Endothelial cell of umbilical vein (primary cell): ENCODE measurements at places on chromosomes 3 and 15. TPM values are rescaled to one million over a fixed set of nuclear protein-coding genes. Genes with fewer than 3 reads are reported as not detected.

GRCh38 chr3:115248274-115248673 is 101.2 kb upstream of the ZBTB20 start:
- no peak overlapping the region for H3K4me3 ChIP-seq
- H3K4me1 ChIP-seq: peaks cover 46% of the 10 kb centered on the region
- DNase-seq: peak; percentile 51
- H3K27ac ChIP-seq: peak overlapping the region; percentile 39
- no peaks in the 10 kb centered on the region for H3K36me3 ChIP-seq

DNA sequence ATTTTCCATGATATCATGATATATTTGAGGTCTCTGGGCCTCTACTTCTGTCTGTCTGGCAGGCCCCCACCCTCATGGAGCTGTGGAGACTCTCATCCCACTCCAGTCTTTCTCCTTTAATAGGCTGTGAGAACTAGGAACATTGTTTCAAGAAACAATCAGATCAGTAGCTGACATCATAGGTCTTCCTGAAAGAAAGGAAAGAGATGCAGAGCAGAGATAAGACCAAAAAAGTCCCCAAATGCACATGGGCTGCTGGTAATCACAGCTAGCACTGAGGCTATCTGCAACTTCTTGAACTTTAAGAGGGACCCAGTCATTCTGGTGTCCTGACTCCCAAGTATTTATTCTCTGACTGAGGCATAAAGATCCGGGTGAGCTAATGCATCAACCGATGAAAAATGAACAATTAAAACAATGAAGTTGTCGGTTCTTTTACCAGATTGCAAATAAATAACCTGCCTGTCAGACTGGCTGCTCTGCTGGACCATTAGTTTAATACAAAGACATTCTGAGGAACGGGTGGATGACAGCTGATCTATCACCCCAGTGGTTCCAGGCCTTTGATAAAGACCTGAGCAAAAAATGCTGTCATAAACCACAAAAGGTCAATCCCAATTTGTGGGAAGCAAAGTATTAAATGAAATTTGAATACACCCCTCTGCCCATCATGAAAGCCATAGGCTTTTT is 780.8 kb upstream of the GOLIM4 start:
- no peaks in the 10 kb centered on the region for H3K27me3 ChIP-seq
- no peaks in the 10 kb centered on the region for H3K36me3 ChIP-seq
- peaks cover 30% of the 10 kb centered on the region for H3K4me1 ChIP-seq

- no peak overlapping the region for H3K27ac ChIP-seq
- no peak for DNase-seq
- peaks cover 6% of the 10 kb centered on the region for H3K36me3 ChIP-seq
- peaks cover 32% of the 10 kb centered on the region for H3K4me1 ChIP-seq
- no peaks in the 10 kb centered on the region for H3K27me3 ChIP-seq
- H3K4me3 ChIP-seq: no peak overlapping the region
Measured at GRCh38 chr15:85692873-85693272, 101.9 kb downstream of the KLHL25 start.

- peak overlapping the region; percentile 49 for H3K27ac ChIP-seq
- DNase-seq: peak; percentile 76
- H3K4me1 ChIP-seq: peaks cover 18% of the 10 kb centered on the region
- no peaks in the 10 kb centered on the region for H3K36me3 ChIP-seq
Measured at GRCh38 chr3:12508291-12508700, 24.0 kb downstream of the TSEN2 start.

Gene GOLGA6L4
- 1.1 and 1.8 TPM in 2 replicates for polyA plus RNA-seq
